ENCODE measurements at places on chromosomes 5 and 9.

DNA sequence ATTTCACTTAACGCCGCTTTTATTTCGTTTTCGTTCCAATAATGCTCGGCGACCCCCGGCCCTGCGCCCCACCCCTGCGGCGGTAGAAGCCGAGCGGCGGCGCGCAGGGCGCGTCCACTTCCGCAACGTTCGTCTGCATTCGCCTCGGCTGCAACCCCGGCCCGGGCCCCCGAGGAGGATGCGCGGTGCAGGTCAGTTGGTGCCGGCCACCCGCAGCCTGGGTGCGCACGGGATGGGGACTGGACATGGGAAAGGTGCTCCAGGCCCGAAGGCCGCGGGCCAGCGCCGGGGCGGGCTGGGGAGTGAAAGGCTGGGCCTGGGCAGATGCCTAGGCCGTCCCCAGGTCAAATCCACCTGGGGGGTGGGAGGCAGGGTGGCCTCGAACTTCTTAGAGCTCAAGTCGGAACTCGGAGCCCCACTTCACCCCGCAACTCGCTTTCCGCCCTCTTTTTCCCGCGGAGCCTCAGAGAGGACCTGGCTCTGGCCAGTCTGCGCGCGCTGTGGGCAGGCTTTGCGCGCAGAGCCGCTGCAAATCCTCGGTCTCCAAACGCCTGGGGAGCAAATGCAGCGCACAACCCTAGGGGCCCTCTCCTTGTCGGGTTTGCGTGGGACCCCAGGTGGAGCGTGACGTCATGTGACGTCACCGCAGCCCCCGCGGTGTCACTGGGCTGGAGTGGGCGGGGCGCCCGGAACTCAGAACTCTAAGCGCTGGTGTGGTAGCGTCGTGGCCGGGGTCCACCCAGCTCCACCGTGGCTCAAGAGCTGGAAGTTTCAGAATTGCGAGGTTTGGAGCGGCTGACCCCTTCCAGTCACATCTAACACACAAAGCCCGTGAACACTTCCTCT lies 3.3 kb downstream of the TLX3 start:
- no peak for DNase-seq

GRCh38 chr5:54746777-54747398 lies 229.3 kb downstream of the SNX18 start:
- DNase-seq, result no peak

DNA sequence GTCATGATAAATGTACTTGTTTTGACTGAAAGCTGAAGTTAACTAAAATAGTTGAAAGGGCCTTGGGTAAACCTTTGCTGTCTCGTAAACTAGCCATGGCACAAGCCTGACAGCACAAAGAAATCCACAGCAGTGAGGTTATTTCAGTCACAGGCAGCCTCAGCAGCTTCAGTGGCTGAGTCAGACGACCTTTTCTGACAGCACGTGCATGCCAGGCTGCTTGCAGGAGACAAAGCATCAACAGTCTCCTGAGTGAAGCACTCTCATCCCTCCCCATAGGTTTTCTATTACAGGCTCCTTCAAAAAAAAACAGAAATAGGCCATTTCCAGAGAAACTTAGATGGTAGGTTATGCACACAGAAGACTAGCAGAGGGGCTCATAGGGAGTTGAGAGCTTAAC lies 34.6 kb downstream of the OXCT1 start:
- DNase-seq, result no peak

GRCh38 chr9:131701789-131702337 lies 38.0 kb downstream of the RAPGEF1 start:
- DNase-seq, result no peak

DNA sequence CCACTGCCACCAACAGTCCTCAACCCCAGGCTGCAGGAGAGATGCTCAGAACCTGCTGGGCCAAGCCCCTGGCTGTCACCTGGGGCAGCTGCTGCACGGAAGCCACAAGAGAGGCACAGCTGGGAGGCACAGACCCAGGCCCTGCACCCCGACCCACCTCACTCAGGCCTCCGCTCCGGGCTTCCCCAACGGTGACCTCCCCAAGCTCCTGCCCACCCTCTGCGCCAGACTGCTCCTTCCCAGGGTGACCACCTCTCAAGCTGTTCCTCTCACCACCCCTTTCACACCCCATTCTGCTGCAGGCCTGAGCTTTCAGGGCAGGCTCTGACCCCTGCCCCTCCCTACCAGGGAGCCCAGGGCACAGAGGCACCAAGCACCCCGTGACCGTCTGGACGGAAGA lies 33.0 kb downstream of the VAV2 start:
- no peak for DNase-seq

GRCh38 chr5:112643339-112643971 lies 94.2 kb upstream of the APC start:
- DNase-seq, result no peak
